Stimulated activated CD8-positive, alpha-beta memory T cell treated with anti-CD3 and anti-CD28 coated beads, Interleukin-7, amount 100 ng/mL, for 1 hour (primary cell): ENCODE measurements at places on chromosomes 3 and 15.

DNA sequence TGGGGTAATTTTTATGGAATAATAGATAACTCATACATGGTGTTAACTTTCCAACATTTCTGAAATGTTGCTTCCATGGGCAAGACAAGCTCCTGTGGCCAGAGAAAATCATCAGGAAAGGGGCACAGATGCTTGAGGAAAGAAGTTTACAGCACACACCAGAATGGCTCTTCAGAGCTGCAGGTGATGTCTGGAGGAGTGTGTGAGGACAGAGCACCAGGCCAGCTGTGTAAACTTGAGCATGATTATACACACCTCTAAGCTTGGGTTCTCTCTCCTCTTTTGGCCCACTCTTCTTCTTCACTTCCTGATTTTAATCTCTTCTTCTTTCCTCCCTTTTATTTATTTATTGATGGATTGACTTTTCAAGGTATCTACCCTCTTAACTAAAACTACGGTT is 676.0 kb downstream of the GRM7 start:
- no peak for DNase-seq

DNA sequence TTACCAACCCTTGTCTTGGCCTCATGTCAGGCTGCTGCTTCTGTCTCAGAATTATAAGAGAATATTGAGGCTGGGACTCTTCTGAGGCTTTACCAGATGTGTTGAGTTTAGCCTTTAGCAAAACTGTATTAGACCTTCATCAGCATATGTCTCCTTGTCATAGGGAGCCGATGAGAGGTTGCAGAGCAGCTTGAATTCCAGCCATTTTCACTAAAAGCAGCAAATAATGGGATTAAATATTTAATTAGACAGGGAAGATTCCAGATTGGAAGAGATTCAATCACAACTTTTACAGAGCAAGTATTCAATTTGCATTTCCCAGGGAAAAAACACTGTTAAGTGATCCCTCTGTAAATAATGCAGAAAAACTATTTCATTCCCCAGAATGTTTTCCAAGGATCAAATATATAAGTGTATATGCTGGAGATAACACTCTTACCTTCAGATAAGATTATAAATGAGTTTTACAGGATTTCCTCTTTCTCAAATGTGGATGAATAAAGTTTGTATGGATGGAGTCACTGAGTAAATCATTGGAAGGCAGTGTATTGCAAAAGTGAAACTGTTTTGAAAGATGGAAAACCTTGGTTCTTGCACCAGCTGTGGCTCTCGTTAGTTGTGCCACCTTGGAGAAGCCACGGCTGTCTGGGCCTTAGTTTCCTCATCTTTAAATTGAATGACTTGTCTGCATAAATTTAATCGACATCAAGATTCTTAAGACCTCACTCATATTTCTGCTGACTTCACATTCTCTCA is 466.4 kb upstream of the SGO1 start:
- DNase-seq, result no peak

DNA sequence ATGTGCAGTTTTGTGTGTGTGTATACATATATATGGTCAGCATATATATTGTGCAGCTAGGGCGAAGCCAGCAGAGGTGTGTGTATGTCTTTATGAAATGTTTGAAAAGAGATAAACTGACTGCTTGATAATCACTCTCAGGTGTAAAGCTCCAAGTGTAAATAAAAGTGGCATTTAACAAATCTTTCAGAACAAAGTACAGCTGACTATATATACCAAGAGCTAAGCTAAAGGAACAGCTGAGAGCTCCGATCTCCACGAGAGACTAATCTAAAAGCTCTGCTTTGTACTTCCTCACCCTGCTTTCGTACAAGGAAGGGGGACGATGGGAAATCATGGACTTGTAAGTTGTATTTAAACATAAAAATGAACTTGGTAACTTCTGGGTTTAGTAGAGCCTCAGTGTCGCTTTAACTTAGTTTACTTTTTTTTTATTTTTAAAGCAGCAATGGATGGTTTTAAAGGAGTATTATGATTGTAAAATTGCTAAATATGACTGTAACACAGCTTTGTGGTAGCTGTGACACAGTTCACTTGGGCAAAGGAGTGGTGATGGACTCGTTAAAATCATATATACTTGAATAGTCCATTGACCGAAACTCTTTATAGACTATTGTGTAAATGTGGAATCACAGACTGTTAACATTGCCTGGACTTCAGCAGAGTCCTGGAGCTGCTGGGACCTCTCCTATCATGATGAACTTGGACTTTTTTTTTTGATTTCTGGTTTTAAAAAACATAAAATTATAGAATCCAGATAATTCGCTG is 11.4 kb upstream of the ITPKA start:
- DNase-seq, result no peak

DNA sequence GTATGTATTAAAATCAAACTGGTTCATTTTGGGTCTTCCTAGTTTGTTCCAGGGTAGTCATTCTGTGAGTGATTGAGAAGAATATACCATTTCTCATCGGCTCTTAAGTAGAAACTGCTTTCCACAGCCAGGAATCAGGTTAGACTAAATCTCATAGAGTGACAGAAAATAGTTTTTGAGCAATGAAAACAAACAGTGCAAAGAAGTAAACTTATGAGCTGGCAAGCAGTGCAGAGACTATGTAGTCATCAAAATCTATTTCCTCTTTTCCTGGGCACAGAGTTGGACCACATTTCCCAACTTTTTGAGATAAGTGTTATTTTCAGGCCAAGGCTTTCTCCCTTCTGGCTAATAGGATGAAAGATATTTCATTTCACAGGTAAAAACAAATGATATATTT is 66.5 kb downstream of the UBE3A start:
- DNase-seq, result no peak

DNA sequence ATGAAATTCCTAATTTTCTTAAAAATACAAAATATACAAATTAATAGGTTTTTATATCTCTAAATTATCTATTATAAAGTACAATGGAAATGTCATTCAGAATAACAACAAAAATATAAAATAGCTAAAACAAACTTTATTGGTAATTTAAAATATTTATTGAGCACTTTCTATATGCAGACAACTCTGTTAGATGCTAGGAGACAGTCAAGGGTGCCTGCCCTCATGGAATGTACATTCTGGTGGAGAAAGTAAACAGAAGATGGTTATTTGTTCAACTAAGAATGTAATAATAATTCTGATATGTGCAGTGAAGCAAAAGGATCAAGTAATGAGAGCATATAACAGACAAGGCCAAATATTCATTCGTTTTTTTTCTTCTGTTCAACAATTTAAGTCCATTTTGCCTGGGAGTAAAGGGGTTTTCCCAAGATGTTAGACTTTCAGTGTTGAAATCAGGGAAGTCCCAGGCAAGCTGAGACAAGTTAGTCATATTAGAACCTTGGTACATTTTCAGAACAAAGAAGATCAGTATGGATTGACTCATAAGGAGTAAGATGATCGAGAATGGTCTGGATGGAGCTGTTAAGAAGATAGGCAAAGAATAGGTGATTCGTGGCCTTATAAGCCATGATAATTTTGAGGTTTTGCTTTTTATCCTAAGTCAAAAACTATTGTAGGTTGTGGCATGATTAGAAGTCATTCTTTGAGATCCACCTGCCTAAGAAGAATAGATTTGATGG is 150.2 kb upstream of the MLF1 start:
- DNase-seq, result no peak

GRCh38 chr3:72517336-72517735 is 330.9 kb downstream of the SHQ1 start:
- DNase-seq, result no peak

GRCh38 chr3:126477061-126477380 is 1.3 kb upstream of the ZXDC start:
- DNase-seq, result no peak

DNA sequence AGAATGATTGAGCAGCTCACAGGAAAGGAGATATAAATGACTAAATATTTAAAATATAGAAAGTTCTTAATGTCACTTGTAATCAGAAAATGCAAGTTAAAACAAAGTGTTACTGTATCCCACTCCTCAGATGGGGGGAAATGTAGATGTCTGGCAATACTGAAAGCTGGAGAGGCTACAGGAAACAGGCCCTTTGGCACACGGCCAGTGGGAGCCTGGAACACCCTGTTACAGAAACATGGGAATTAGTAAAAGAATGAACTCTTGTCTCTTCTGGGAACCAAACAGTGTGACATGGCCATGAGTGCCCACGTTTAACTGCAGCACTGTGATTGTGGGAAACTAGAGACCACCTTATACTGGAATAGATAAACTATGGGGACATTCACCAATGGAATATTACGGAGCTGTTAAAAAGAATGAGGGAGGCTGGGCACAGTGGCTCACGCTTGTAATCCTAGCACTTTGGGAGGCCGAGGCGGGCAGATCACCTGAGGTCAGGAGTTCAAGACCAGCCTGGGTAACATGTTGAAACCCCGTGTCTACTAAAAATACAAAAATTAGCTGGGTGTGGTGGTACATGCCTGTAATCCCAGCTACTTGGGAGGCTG is 50.2 kb downstream of the CDCP1 start:
- DNase-seq, result no peak

DNA sequence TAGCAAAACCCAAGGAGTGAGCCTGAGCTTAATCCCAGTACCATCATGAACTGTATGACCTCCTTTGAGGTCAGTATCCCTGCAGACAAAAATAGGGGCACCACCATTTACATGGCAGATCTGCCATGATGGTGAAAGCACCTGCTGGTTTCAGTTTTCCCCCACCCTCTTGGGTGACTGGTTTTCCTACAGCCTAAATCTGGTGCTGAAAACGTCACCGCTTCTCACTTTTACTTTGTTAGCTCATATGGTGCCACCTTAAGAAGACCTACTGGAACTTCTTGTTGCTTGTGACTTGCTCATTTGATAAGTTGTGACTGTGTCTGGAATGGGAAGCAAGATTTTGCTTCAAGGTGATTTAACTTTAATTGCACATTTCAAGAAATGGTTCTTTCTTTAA is 5.1 kb downstream of the PPP1R2 start:
- DNase-seq, result no peak

- no peak for DNase-seq
Observed at GRCh38 chr3:7754653-7755441, 746.8 kb upstream of the LMCD1 start.

DNA sequence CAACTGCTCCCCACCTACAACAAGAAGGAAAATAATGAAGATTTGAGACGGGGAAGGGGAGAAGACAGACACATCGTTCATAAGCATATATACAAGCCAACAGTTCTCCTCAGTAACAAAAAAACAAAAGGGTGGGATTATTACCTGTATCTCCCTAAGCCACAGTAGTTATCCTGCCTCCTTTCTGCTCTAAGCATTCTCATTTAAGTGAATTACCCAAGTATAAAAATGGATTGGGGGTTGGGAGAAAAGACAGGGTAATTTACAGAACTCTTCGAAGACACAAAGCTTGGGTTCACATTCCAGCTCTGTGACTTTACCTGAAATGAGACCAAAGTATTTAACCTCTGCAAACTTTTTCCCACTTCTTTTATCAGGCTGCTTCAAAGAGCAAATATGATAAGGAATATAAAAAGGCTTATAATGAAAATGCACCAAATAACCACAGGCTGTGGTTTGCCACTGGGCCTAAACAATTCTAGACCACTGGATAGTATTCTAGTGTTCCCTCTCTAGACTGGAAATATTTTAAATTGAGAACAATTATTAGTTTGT is 64.4 kb downstream of the UACA start:
- no peak for DNase-seq

DNA sequence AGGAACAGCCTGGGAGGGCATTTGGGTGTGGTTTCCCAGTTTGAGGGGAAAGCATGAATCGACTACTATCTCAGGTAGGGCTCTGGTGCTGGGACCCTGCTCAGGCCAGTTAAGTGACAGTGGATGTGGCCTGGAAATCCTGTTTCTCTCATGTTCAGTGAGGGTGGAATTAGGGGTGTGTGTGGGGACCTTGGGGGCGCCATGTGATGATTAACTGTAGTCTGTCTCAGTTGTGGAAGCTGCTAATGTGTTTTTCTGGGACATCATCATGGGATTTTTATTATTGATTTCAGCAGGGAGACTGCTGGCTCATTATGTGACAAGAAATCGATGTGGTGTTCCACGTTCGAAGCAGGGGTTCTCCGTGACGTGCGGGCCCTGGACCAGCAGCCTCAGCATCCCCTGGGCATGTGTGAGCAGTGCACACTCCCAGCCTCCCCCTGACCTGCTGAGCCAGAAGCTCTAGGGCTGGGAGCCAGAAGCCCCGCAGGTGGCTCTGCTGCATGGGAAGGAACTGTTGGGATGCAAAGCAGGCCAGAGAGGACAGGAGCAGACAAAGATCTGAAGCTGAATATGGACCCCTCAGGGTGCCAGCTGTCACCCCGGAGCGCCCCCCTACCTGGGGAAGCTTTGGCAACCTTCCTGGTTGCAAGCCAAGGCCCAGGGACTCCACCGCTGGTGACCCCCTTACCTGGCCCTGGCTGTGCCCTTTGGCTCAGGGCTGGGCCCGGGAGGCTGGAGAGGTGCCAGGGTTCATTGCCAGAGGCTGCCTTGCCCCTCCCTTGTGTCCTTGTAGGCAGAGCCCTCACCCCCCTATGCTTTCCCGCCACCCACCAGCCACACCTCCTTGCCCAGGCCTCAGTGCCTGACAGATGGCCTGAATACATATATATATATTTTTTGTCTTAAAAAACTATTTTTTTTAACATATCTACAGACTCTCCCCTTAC is 149.8 kb downstream of the APBA2 start:
- DNase-seq, result no peak

- no peak for DNase-seq
Observed at GRCh38 chr3:24359645-24360462, 134.8 kb downstream of the THRB start.

DNA sequence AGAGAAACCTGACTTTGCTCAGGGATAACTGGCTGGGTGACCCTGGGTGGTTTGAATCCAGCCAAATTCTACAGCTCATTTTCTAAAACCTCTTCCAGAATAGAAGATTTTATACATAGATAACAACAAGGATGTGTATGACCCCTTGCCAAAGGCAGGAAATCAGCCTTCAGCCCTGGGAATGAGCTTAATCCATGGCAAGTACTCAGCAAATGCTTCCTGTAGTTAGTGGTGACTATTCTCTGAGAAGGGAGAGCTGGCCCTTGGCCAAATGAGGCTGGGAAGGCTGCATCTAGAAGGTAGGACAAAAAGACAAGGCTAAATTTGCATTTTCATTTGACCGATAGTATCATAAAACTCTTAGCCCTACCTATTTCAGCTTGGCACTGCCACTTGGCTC is 4.6 kb upstream of the HACD3 start:
- no peak for DNase-seq
